NCI-H226 (cell line): ENCODE measurements at places on chromosomes 2 and 18.
A peak's percentile ranks its signal among the peaks of the same experiment; 100 is the strongest.

GRCh38 chr2:43174368-43174916, 52.0 kb downstream of the ZFP36L2 start:
- no peak for DNase-seq

DNA sequence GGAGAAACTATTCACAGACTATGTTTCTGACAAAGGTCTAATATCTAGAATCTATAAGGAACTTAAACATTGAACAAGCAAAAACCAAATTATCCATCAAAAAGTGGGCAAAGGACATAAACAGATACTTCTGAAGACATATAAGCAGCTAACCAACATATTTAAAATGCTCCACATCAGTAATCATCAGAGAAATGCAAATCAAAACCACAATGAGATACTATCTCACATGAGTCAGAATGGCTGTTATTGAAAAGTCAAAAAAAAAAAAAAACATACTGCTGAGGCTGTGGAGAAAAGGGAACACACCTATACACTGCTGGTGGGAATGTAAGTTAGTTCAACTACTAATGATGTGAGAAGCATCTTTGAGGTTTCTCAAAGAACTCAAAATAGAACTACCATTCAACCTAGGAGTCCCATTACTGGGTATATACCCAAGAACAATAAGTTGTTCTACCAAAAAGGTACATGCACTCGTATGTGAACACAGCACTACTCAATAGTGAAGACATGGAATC, 220.4 kb upstream of the TFPI start:
- DNase-seq = peak; percentile 20

DNA sequence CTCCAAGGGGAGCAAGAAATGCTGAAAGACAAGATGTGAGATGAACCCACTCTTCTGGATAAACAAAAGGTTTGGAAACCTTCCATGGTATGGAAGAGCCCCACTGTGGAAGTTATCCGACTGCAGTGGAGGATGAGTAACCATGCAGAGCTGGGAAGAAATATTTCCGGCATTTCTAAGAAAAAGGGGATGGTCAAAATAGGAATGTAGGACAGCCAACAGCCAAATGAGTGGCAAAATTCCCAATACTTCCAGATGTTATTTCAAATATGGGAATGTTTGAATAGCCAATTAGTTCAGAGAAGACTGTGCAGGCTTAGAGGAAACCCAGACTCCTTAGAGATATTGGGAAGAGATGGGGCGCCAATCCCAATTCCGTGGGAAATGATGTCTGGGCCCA, 246.8 kb downstream of the RAD51AP2 start:
- DNase-seq = no peak

- DNase-seq = no peak
Measured at GRCh38 chr2:31070339-31071125, 67.7 kb downstream of the GALNT14 start.

- DNase-seq = no peak
Measured at GRCh38 chr2:200193331-200193730, 113.2 kb upstream of the SPATS2L start.

DNA sequence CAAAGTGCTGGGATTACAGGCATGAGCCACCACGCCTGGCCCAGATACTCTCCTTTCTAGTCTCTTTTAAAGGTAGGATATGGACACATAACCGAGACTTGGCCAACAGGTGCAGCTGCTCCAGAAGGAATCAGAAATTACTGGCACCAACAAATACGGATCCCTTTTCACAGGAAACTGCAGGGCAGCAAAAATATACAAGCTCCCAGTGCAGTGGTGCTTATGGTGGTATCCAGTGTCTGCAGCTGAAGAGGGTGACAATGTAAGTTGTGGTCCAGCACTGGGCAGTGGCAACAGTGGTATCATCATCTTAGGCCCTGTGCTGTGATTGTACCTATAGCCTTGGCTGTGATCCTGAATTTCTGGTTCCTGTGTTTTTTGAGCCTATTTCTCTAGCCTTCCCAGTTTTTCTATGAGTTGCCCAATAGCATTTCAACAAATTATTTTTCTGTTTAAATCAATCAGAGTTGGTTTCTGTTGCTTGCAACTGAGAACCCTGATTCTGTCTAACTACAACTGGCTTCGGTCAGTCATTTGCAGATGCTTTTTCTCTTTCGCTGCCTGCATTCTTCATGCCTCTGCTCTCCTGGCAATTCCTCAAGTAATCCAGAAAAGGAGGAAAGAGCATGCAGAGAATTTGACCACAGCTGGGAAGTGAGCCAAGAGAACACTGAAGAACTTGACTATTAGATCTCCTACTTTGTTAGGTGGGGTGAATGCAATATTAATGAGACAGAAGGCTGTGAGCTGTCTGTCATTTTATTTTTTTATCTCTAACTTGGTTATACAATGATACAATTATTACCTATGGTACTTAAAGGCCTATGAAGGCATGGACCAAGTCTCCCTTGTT, 30.8 kb upstream of the EML4 start:
- DNase-seq = peak; percentile 97

DNA sequence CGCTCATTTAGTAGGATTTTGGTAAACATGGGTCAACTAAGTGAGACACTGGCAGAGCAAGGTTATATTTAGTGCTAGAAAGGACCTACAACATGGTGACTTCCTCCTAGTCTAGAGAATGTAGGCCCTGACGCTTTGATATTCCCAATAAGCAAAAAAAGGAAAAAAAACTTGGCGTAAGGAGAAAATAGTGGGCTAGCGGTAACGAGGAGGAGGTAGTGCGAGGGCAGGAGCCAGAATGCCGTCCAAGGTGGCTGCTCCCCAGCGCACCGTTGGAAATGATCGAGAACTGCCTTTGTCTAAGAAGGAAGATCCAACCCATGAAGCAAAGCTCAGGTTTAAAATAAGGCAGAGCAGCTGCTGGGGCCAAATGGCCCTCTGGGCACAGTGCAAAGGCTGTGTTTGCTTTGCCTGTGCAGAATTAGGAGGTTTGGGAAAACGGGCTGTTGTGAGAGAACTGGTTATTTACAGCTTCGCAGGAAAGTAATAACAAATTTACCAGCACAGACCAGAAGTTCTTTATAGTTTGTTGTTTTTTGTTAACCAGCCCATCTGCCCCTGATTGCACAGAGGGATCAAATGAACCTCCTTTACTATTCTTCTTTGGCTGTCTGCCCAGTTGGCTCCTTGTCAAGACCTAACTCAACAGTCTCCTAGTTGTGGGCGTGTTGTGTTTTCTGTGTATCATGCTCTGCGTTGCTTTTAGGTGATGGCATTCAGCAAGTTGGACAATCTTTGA, 86.6 kb downstream of the ITGB1BP1 start:
- DNase-seq = peak; percentile 86

GRCh38 chr18:42028247-42028832, 73.3 kb downstream of the PIK3C3 start:
- DNase-seq = peak; percentile 1

- peak; percentile 62 for DNase-seq
Measured at GRCh38 chr2:70767699-70768589, at the start of gene ADD2. Gene ADD2 (minus strand): TSS chr2:70768200. CDS start chr2:70706408, 61,792 bp downstream.

GRCh38 chr2:46248171-46248570, 49.0 kb upstream of the EPAS1 start:
- peak; percentile 27 for DNase-seq

DNA sequence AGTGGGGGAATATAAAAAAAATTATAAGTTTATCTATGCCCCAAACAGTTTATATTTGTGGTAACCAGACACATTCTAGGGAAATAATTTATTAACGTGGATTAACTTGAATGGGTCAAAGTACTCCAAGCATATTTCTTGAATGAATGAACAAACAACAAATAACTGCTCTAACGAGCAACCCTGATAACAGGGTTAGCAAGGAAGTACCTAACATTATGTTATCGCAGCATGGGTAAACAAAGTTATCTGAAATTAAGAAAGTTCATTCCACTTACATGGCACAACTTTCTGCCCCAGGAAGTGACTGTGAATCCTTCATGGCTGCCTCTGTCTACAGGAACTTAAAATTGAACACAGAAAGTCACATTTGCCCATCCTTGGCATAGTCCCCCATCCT, 812.9 kb upstream of the ACVR2A start:
- DNase-seq = no peak

DNA sequence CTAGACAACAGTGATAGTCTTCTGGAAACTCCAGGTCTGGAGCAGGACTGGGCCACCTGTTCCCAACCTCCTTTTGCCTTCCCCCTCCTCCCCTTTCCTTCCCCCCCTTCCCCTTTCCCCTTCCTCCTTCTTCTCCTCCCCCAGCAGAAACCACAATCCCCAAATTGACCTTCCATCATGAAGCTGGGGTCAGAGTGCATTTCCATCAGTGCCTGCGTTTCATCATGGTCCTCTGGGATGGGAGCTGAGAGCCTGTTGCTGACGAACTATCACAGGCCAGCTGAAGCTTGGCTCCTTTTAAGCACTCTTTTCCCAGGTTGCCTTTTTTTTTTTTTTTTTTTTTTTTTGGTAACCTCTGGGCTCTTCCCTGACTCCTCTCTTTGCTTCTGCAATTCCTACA, 52.6 kb upstream of the SMAD2 start:
- DNase-seq = no peak
